Islet precursor cell (in vitro differentiated cells): ENCODE measurements at places on chromosomes 11 and 22.
A peak's percentile ranks its signal among the peaks of the same experiment; 100 is the strongest.

DNA sequence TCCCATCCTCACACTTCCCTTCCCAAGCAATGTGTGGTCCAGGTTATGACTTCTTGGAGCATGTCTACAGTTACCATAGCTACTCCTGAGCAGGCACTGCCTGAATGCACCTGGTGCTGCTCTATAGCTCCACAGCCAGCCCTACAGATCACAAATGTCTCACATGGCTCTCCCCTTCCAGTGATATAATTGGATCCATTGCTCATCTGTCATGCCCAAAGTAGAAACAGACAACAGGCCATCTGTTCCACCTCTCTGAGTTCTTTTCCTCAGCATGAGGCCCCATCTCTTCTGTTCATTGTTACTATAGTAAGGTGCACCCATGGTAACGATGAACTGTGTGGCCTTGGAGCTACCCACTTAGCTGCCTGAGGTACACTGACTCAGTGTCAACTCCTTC is 320.3 kb upstream of the ZC3H12C start:
- DNase-seq = no peak

- DNase-seq = no peak
Measured at GRCh38 chr11:70473873-70474690, 75.8 kb downstream of the CTTN start.

DNA sequence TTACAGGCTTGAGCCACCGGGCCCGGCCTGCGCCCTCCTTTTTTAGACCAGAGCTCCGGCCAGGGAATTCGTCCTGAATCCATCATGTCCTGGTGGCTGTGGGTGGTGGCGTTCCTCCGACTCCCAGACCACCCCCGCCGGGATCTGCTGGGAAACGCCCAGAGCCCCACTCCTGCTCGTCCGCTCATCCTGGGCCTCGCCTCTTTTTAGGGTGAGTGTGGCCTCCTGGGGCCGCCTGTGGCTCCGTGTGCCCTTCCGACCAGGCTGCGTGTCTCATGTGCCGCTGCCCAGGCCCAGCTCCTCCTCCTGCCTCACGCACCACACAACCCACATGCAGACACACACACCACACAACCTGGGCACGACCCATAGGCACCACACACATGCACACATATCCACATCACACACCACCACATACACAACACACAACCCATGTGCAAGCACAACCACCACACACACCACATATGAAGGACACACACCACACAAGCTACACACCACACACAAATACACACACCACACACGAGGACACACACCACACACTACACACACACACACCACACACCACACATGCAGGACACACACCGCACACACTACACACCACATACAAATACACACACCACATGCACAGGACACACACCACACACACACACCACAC is 946.2 kb downstream of the BRD1 start:
- DNase-seq = no peak

DNA sequence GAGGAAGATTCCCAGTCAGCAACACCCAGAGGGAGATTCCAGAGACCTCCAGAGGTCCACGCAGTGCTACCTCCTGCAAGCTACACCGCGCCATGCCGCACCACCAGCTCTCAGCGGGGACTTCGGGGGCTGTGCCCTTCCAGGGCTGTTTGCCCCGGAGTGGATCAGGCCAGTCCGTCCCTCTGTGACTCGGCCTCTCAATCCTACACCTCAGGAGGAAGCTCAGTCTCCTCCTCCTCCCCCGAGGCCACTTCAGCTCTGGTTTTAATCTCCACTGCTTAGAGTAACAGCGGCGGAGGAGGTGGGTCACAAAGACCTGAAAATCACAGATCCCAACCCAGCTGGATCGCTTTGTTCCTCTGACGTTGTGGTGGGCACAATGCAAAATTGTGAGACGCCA is 68.6 kb downstream of the PHF21B start:
- no peak for DNase-seq

DNA sequence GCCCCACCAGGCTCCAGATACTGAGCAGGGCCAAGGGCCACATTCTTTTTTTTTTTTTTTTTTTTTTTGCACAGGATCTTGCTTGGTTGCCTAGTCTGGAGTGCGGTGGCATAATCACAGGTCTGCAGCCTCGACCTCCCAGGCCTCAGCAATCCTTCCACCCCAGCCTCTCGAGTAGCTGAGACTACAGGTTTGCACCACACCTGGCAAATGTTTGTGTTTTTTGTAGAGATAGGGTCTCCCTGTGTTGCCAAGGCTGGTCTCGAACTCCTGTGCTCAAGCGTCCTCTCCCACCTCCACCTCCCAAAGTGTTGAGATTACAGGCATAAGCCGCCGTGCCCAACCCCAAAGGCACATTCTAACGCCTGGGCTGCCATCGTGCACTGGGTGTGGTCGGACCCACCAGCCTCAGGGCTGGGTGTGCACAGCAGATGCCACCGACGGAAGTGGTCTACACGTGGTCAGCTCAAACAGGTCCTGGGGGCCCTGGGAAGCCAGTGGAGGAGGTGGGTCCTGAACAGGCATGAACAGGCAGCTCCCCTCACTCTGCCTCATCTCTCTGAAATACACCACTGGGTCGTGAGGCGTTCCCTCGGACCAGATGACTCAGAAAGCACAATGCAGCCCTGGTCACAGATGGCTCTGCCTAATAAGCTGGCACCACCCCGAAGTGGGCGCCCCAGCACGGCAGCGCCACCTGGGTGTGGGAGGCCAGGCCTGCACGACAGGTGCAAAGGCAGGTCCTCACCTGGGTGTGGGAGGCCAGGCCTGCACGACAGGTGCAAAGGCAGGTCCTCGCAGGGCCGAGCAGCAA is 5.1 kb upstream of the B4GALNT4 start:
- DNase-seq = no peak

DNA sequence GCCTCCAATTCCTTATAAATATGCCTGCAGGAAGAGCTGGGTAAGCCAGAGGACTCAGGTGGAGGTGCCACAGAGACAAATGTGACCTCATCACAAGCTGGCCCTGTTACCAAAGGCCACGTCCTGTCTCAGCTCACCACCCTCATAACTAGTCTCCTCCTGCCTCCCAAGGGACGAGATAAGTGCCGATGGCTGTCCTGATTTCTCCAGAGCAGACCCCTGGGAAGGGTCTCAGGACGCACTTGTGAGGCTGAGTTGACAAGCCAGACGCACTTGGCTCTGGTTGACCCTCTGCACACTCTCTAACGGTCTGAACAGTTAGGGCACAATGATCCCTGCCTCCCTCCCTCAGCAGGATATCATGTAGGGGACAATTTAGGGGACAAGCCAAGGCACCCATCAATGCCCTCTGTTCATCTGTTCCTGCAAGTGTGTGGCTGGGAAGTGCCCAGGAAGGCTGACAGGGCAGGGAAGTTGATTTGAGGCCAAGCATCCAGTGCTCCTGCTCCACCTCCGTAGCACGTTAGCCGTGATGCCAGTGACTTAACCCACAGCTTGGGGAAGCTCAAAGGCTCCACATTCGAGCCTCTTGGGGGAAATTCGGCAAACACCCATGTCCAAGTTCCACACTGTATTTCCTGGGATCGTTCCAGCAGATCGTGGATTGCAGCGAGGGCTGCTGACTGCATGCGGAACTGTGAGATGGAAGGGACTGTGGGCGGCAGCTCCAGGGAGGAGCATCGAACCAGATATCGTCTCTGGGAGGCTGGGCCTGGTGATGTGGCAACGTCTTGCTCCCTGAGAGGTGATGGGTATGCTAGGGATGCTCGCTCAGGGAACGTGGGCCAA is 2.8 kb downstream of the SMIM38 start:
- no peak for DNase-seq

GRCh38 chr22:45335854-45336522 is 26.3 kb downstream of the FAM118A start:
- no peak for DNase-seq

DNA sequence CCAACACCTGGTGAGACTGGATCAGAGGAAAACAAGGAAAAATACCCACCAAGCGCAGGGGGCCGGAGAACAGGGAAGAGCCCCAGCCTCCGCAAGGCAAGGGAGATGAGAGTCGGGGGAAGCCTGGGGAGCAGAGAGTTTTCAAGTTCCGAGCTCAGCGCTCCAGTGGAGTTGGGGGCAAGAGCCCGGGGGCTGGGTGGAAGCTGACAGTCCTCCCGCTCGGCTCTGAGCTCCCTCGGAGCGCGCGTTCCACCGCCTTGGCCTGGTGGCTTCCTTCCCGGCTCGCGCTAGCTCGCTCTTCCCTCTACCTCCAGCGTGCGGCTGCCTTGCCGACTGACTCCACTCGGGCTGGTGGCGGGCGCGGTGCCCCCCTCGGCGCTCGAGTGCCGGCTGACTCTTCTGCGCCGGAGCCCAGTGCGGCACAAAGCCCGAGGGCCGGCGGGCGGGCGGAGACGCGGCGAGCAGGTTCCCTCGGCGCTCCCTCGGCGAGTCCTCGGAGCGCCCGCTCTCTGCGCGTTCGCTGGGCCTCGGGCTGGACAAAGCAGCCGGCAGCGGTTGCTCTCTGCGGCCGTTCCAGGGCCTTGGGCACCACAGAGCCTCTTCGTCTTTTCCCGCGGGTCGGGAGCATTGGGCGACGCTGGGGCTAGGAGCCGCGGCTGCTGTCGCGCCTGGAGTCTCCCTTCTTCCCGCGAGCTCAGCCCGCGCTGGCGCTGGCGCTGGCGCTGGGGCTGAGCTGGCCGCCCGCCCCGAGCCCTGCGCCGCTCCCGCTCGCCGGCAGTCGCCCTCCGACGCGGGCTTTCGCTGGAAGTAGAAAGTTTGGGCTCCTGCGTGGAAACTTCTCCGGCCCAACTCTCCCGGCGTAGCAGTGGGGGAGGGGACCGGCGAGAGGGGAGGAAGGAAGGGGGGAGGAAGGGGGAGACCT is 1.0 kb downstream of the PAX6 start:
- DNase-seq = peak; percentile 71

DNA sequence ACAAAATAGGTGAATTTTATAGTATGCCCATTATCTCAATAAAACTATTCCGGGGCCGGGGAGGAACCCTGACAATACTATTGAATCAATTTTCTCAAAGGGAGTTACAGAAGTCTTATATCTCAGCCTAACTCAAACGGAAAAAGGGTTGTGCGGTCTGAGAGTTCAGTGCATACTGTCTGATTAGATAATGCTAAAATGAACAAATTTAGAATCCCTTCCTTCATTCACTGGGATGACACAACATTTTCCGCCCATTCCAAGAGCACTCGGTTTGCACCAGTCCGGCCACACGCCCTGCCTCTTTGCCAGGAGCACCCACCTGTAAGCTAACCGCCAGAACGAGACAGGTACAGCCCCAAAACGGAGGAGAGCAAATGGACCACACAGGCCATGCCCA is 50.0 kb upstream of the NFRKB start:
- DNase-seq = no peak

GRCh38 chr11:117837070-117837776 is 12.7 kb upstream of the FXYD2 start:
- DNase-seq = peak; percentile 46

- DNase-seq = no peak
Measured at GRCh38 chr22:43440104-43440387, 28.2 kb downstream of the MPPED1 start.

DNA sequence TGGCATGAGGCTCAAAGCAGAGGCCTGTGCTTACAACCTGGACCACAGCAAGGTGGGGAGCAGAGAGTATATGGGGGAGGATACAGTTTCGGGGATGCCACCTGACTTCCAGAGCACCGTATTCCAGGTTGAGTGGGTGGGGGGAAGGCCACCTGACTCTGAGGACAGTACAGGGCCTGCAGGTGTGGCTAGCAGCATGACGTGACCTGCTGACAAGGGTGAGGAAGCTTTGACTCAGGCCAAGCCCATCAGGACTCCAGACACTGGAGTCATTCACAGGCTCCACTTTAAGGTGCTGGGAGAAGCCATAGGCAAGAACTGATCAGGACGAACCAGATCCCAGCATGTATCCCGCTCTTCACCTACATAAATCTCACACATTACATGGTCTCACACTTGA is 34.6 kb upstream of the CRTAM start:
- DNase-seq = peak; percentile 87

GRCh38 chr11:46112961-46113607 is 8.2 kb downstream of the PHF21A start:
- DNase-seq = no peak
